ENCODE measurements at places on chromosomes 3 and 15.

DNA sequence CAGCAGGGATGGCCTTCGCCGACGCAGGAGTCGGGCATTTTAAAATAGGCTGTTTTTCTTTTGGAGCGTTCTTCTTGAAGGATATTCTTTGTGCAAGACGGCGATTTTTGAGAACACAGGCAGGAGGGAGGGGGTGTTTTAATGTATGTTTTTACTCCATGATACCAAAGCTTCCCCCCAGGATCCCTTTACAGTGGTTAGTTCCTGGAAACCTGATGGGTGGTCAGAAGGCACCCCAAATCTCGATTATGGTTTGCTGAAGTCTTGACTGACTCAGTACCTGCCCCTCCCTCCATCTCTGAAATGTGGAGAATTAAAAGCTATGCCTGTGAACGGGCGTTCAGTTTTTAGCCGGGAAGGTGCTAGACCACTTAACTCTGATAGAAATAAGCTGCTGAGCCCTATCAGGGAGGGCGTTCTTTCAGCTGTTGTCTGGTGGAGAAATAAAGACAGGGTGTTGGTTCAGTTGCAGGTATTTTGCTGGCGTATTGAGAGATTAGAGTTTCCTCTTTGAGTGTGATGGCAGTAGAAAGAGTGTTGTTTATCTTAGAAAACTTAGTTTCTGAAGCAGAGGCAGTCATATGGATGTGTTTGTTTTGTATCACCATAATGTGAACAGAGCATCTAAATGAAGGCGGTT is 3.4 kb downstream of the IGF1R start:
- DNase-seq, result no peak

GRCh38 chr3:196706731-196707130 is 5.3 kb downstream of the CEP19 start:
- DNase-seq, result no peak

DNA sequence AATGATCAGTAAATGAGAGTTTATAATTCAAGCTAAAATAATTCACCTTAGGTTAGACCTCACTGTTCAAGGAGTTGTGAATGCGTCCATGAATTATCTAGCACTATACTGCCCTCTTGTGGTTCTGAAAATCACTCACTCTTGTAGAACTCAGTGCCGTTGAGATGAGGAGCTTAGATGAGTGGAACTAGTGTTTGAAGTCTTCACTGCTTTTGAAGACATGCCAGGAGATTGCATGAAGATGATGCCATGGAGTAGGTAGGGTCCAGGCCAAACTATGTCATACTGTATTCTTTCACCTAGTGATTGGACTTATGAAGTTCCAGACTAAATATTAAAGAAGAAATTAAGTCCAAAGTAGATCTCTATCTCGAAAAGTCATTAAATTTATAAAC is 28.8 kb downstream of the LYSMD4 start:
- peak; percentile 44 for DNase-seq

GRCh38 chr15:75656331-75656730 is 8.6 kb downstream of the SNX33 start:
- no peak for DNase-seq

GRCh38 chr3:37739579-37740290 is 121.9 kb upstream of the CTDSPL start:
- no peak for DNase-seq

DNA sequence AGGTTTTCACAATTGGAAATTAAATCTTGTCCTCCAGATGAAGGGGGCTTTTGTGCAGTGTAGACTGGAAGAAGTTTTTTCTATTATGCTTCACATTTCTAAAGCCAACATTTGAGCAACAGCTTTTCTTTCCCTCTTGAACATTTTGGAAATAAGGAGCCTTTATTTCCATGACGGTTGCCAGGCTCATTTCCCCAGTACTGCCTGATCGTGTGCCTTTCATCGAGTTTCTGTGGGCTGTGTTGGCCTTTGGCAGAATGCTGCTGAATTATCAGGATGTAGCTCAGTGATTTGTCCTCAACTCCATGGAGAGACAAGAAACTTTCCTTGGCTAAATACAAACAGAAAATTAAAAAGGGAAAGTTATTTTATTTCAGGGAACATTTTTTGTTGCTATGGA is 314.8 kb upstream of the LRRC3B start:
- DNase-seq, result no peak
